Natural killer cell treated with Interleukin-12 subunit alpha and Interleukin-12 subunit beta and Interleukin-15 and Interleukin-18, amount 100 ng/mL, for 72 hours (primary cell): ENCODE measurements at places on chromosomes 4 and X. TPM values are rescaled to one million over a fixed set of nuclear protein-coding genes. Genes with fewer than 3 reads are reported as not detected.

The FANCB gene
- 19.1 TPM for total RNA-seq

GRCh38 chr4:55330241-55330640 is 15.8 kb upstream of the SRD5A3 start:
- no peak for DNase-seq
- H3K27ac ChIP-seq: peak overlapping the region; percentile 17
- H3K27me3 ChIP-seq: peaks cover 9% of the 10 kb centered on the region
- peaks cover 4% of the 10 kb centered on the region for H3K4me1 ChIP-seq
- no peak overlapping the region for H3K4me3 ChIP-seq
- no peaks in the 10 kb centered on the region for H3K36me3 ChIP-seq

GRCh38 chr4:155426953-155427352 is 50.2 kb upstream of the MAP9 start:
- no peak for DNase-seq
- H3K27me3 ChIP-seq: peaks cover 8% of the 10 kb centered on the region
- no peak overlapping the region for H3K4me3 ChIP-seq
- H3K4me1 ChIP-seq: no peaks in the 10 kb centered on the region
- no peak overlapping the region for H3K27ac ChIP-seq
- H3K36me3 ChIP-seq: no peaks in the 10 kb centered on the region

- H3K27me3 ChIP-seq: no peaks in the 10 kb centered on the region
- no peak overlapping the region for H3K4me3 ChIP-seq
- no peak overlapping the region for H3K27ac ChIP-seq
- H3K4me1 ChIP-seq: no peaks in the 10 kb centered on the region
- no peak for DNase-seq
These were observed 59.4 kb upstream of the GK2 start for GRCh38 chr4:79467246-79467932.

DNA sequence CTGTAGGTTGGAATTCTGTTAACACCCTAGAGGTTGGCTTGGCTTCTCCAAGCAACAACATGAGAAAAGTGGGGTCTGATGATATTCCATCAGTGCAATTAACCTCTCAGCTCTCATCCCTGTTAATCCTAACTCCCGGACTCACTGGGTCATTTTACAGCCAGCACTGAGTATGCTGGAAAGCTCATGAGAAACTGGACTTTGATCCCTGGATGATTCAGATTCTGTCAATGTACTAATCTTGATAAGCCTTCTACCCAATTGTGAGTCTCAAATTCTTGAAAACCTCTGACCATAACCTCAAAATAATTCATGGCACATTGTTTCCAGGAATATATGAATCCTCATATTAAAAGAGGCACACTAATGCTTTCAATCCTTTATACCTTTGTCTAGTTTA is 244.3 kb upstream of the DCAF8L1 start:
- no peaks in the 10 kb centered on the region for H3K4me1 ChIP-seq
- H3K36me3 ChIP-seq: no peaks in the 10 kb centered on the region
- no peak overlapping the region for H3K27ac ChIP-seq
- no peak for DNase-seq
- H3K27me3 ChIP-seq: no peaks in the 10 kb centered on the region

GRCh38 chr4:118345813-118346212 is 7.0 kb downstream of the PRSS12 start:
- H3K27me3 ChIP-seq: peaks cover 19% of the 10 kb centered on the region
- no peak overlapping the region for H3K4me3 ChIP-seq
- H3K36me3 ChIP-seq: no peaks in the 10 kb centered on the region
- no peak overlapping the region for H3K27ac ChIP-seq
- H3K4me1 ChIP-seq: no peaks in the 10 kb centered on the region

DNA sequence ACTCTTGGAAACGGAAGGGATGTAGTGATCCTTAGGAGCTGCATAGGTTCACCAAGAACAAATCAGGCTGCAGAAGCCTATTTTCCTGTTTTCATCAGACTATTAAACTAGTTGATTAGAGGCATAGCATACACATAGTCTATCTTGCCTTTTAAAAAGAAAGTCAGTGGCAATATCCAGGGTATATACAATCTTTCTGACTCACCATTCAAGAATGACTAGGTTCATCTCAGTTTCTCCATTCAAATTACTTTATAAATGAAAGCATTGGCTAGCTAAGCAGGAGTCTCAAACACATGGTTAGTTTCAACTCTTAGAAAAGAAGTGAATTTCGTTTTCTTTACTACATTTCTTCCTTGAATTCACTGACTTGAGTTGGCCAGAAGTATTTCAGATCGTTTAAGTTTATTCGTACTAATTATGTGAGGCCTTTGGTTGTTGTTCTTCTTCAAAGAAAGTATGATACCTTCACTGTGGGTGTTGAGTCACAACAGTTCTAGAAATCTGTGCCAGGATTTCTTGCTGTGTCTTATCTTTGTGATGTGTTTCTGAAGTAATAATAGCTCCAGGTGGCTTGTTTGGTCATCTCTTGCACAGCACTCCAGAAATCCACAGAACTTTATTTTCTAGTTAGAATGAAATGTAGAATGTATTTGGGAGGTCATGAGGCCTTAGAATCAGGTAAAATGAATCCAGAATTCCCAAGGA is 88.2 kb downstream of the AWAT2 start:
- H3K4me3 ChIP-seq: no peak overlapping the region
- peaks cover 6% of the 10 kb centered on the region for H3K27me3 ChIP-seq
- no peaks in the 10 kb centered on the region for H3K36me3 ChIP-seq
- no peak for DNase-seq

The AFM gene
- not detected for total RNA-seq

The NEIL3 gene
- total RNA-seq: 11.8 TPM

DNA sequence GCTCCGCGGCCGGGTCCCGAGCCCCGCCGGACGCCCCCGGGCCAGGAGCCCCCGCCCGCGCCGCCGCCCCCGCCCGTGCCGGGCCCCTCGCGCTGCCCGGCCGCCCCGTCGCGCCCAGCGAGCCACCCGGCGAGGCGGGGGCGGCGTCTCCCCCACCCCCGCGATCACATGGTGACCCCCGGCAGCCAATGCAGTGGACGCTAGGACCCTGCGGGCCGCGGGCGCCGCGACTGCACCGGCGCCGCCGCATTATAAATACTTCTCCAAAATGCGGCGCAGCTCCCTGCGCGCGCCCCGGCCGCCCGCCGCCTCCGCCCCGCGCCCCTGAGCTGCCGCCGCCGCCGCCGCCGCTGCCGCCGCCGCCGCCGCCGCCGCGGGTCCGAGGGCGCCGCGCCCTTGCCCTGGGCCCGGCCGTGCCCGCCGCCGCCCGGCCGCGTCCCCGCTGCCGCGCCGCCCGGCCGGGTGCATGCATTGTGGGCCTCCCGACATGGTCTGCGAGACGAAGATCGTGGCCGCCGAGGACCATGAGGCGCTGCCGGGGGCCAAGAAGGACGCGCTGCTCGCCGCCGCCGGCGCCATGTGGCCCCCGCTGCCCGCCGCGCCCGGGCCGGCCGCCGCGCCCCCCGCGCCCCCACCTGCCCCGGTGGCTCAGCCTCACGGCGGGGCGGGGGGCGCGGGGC is at the start of gene NAT8L:
Gene NAT8L (plus strand): TSS at position 282 of the 680 bp plus-strand sequence. CDS start 185 bp downstream, at position 467.
- DNase-seq: no peak
- no peak within 1 kb of the TSS for H3K27ac ChIP-seq
- no peak within 1 kb of the TSS for H3K4me3 ChIP-seq
- no peaks in the 10 kb centered on the region for H3K4me1 ChIP-seq

GRCh38 chrX:15293451-15293850 is 22.0 kb downstream of the ASB11 start:
- H3K27ac ChIP-seq: no peak overlapping the region
- no peak for DNase-seq
- no peaks in the 10 kb centered on the region for H3K36me3 ChIP-seq
